ENCODE measurements at places on chromosomes 4 and X. TPM values are rescaled to one million over a fixed set of nuclear protein-coding genes. Genes with fewer than 3 reads are reported as not detected.

- no peak for DNase-seq
Observed at GRCh38 chr4:81221303-81222081, 6.5 kb upstream of the PRKG2 start.

GRCh38 chrX:34863906-34864305, 78.7 kb upstream of the FAM47B start:
- DNase-seq = no peak

The NUDT10 gene
- 0.25 TPM for total RNA-seq

DNA sequence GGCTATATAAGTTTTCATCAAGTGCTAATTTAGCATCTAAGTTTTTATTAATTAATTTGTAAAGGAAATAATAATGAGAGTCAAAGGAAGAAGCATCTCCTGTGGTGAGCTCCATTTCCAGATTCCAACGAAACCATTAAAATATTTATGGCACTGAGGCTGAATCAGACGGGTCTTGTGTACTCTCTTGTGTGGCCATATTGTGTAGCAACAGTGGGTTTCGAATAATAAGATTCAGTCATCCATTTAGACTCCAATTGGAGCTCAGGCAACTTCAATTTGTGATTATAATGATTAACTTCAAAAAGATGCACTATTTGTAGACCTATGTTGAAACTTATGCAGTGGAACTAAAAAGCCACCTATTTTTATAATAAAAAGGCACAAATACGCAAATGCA, 82.4 kb downstream of the SNCA start:
- DNase-seq = no peak

The SYP gene
- 0.65 TPM for total RNA-seq

DNA sequence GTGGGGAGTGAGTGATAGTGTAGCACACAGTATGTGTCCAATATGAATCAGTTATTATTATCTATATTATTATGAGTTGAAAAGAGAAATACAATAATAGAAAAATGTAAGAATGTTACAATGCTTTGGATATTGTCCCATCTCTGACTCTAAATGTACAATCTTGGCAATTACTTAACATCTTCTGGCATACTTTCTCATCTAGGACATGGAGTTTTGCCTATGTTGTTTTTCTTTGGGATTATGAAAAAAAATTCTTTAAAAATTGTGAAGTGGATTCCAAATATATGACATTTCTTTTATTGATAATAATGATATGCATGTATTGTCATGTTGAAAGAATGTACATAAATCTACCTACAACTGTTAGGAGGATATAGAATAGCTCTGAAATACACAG, 84.1 kb downstream of the TBCK start:
- DNase-seq = no peak

GRCh38 chr4:105620640-105621323, 68.4 kb downstream of the ARHGEF38 start:
- no peak for DNase-seq

- no peak for DNase-seq
Observed at GRCh38 chr4:124936427-124936826, 223.9 kb upstream of the ANKRD50 start.

DNA sequence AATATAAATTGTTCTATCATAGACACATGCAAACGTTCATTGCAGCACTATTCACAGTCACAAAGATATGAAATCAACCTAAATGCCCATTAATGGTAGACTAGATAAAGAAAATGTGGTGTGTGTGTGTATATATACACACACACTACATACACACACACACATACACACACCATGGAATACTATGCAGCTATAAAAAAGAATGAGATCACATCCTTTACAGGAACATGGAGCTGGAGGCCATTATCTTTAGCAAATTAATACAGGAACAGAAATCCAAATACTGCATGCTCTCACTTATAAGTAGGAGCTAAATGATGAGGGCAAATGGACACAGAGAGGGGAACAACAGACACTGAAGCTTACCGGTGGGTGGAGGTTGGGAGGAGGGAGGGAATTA, 65.2 kb downstream of the MTHFD2L start:
- no peak for DNase-seq

GRCh38 chr4:111400741-111401140, 744.5 kb upstream of the FAM241A start:
- DNase-seq = no peak

- DNase-seq = no peak
Observed at GRCh38 chr4:140343303-140343702, 30.1 kb upstream of the SCOC start.

DNA sequence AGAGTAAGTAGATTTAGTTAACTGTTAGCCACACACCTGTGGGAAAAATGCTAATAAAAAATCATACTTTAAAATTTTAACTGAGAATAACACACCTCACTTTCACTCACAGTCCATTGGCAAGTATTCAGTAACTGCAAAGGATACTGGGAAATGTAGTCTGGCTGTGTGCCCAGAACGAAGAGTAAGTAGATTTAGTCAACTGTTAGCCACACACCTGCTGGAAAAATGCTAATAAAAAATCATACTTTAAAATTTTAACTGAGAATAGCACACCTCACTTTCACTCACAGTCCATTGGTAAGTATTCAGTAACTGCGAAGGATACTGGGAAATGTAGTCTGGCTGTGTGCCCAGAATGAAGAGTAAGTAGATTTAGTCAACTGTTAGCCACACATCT, 178.4 kb upstream of the NWD2 start:
- no peak for DNase-seq

- no peak for DNase-seq
Observed at GRCh38 chr4:150769248-150769647, 187.3 kb downstream of the MAB21L2 start.

The WNK3 gene
- total RNA-seq = not detected

The MSX1 gene
- not detected for total RNA-seq

DNA sequence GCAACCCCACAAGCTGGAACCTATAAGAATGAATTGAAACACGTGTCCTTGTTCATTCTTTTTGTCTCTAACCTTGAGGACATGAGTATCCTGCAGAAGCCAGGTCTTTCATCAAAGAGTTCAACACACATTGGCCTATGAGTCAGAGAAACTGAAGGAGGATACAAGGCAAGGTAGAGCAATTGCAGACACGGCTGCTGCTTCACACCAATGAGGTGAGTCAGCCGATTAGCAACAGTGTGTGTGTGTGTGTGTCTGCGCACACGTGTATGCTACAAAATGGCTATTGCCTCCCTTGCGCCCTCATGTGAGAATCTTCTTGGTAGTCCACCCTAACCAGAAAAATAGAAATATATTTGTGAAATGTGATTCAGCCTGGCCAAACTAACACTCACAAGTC, 1477.7 kb upstream of the IGFBP7 start:
- DNase-seq = no peak

DNA sequence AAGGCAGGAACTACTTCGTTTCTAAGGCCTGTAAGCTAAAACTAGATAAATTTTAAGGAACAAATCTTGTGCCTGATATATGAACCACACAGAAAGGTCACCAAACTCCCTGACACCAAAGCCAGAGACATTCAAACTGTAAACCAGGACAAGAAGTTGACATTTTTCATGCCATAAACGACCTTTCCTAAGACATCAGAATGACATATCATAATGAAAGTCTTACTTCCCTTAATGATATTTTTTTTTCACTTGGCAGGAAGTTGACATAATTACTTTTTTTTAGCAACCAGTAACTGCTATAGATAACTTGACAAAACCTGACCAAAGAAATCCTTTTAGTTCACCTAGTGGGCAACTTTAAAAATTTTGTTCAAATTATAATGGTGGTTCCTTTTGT, 231.5 kb upstream of the AGTR2 start:
- no peak for DNase-seq

The CENPVL2 gene
- total RNA-seq = not detected

DNA sequence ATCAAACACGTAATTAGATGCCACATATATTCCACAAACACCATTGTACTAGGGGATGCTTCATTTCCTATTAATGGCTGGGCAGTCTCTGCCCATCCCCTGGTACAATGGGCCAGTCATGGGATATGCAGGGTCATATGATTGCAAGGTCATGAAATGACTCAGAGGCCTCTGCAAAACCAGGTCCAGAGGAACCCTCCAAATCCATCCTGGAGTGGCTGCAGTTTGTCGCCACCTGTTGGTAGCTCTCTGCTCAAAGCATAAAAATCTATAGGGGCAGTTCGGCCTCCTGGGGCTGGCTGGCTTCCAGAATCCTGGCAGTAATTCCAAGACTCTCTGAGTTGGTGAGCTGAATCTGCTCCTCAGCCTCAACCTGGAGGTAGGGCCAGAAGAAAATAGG, 22.9 kb upstream of the PUDP start:
- no peak for DNase-seq

DNA sequence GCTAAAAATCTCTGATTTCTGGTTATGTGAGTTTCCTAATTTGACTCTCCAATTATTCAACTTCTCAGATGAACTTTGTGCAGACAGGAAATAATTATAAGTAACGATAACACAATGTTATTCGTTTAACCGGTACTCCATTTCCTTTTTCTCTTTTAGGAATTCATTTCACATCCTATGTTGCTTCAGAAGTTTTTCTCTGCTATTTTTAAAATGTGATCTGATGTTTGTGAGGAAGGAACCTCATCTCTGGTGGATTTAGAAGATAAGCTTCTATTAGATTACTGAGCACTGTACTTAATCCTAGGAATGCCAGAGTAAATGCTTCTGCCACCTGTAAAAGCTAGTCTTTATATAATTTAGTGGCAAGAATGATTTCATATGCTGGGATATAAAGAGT, 116.0 kb upstream of the ETNPPL start:
- DNase-seq = no peak

- no peak for DNase-seq
Observed at GRCh38 chr4:127698789-127699200, 31.4 kb upstream of the SLC25A31 start.

DNA sequence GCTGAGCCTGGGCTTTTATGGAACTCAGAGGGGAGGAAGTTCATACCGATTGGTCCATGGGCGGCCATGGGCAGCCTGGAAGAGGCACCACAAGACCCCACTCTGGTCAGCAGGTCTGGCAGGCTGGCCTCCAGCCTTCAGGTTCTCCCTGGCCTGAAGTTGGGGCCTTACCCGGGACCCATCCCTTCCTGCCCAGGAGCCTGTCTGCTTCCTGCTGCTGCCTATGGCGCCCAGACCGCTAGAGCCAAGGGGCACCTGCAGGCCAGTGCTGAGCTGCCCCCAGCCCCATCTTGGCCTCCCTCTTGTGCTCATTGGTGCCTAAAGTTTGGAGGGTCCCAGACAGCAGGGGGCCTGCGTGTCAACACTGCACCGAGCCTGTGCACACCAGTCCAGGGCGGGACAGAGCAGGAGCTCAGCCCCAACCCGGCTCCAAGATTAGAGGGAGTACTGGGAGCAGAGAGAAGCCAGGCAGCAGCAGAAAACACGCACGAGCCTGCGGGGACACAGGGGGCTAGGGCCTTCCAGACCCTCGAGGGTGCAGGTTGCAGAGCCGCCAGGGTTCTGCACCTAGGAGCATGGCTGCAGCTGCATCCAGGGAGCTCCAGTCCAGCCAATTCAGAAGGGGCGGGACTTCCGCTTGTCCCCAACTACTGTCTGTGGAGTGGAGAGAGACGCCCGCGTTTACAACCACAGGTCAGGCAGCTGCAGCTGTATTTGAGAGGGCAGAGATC, 30.7 kb upstream of the ZNF280C start:
- DNase-seq = no peak

- DNase-seq = no peak
Observed at GRCh38 chrX:88621278-88621677, 125.7 kb upstream of the CPXCR1 start.

- no peak for DNase-seq
Observed at GRCh38 chrX:31392513-31392912, 320.7 kb upstream of the FTHL17 start.

DNA sequence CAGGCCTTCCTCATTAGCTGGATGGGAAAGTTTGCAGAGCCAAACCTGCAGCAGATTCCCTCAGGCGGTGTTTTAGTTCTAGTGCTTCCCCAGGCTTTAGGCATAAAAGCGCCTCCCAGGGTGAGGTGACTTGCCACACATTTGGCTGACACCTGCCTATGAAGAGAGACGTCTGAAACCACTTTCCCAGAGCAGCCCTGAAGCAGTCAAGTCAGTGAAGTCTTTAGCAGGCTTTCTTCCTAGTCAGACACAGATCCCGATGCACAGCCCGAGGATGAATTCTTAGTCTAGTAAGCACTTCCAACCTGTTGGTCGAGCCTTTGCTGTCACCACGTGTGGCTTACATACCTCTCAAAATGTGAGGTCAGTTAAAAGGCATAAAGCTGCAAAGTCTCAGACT, 484.1 kb downstream of the SMARCA1 start:
- DNase-seq = no peak

- no peak for DNase-seq
Observed at GRCh38 chr4:53137468-53137867, 228.4 kb downstream of the SCFD2 start.

DNA sequence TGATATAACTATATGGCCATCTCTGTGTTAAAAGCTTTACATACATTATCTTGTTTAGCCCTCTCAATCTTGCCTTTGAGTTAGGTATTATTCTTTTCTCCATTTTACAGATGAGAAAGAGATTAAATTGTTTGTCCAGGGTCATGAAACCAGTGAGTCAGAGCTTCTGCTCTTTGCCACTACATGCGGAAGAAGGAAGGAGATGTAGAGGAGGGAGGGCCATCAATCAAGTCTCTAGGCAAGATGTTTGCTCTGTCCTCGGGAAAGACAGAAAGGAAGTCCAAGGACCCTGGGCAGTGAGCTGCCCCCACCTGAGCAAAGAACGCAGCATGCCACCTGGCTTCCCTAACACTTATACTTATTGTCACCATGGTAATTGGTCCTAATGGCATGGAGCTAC, 133.7 kb upstream of the IL1RAPL2 start:
- no peak for DNase-seq

The CSN2 gene
- not detected for total RNA-seq

The MAGEA9B gene
- not detected for total RNA-seq

GRCh38 chr4:61332693-61333092, 132.6 kb downstream of the ADGRL3 start:
- DNase-seq = no peak

All from CD8-positive, alpha-beta T cell (primary cell).